ENCODE measurements at places on chromosomes 16 and 17.

GRCh38 chr17:45380991-45381390 lies 51.7 kb downstream of the ARHGAP27 start:
- no peak for DNase-seq

DNA sequence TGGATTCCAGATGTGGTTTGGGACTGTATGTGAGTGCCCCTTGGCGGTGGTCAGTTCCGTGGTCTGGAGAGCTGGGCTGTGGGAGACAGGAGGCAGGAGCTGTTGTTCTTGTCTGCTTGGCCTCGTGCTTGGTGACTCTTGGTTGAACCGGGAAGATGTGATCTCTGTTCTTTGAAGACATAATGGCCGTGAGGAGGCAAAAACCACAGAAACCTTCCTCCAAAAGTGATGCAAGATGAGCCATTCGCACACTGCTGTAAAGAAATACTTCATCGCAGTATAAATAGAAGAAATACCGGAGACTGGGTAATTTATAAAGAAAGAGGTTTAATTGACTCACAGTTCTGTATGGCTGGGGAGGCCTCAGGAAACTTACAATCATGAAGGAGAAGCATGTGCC lies 128.8 kb downstream of the RAP1GAP2 start:
- no peak for DNase-seq

- no peak for DNase-seq
Observed at GRCh38 chr17:53499277-53499676, 323.4 kb upstream of the KIF2B start.

- DNase-seq: no peak
Observed at GRCh38 chr16:23188911-23189310, 6.4 kb downstream of the SCNN1G start.

DNA sequence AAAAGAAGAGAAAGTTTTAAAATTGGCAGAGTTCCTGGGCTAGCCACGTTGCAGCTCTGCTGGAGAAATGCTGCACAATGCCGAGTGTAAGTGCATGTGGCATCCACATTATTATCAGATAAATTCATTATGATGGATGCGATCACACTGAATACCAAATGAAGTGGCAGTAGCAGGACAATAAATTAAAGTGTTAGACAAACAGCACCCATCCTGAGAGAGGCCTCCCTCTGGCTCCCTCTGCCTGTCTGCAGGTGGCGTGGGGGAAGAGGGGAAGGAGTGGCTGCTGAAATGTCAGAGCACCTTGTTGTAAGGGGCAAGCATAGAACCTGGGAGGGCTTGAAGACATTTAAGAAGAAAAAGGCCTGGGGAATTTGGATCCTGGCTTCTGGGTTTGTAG lies 324.1 kb downstream of the HAPSTR1 start:
- DNase-seq: no peak

DNA sequence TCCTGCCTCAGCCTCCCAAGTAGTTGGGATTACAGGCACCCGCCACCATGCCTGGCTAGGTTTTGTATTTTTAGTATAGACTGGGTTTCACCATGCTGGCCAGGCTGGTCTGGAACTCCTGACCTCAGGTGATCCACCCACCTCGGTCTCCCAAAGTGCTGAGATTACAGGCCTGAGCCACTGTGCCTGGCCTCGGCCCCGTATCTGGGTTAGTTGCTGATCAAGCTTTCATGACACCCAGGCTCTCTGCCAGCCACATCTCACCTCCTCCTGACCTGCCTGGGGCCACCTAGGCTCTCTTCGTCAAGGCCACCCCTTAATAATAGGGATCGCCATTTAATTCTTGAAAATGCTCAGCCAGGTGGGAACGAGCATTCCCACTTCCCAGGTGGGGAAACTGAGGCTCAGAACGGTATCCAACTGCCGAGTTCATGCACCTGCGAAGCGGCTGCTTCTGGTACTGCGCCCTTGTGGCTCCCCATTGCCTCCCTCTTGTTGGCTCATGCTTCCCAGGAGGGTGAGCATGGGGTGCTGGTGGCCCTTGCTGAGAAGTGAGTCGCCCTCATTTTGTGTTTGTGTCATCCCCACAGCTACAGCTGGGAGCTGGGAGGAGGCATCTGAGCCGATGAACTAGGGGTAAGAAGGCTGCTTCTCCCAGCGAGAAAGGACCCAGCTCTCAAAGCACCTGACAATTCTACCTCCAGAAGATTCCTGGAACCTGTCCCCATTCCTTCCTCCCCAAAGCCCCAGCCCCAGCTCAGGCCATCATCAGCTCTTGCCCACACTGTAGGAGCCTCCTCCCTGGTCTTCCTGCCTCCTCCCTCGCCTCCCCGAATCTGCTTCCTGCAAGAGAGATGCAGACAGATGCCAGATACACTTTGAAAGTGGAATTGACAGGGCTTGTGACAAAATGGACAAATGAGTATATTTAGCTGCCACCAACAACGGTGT lies 17.3 kb upstream of the SNN start:
- no peak for DNase-seq

GRCh38 chr16:35908942-35909341 lies 2449.5 kb downstream of the TP53TG3F start:
- DNase-seq: no peak

DNA sequence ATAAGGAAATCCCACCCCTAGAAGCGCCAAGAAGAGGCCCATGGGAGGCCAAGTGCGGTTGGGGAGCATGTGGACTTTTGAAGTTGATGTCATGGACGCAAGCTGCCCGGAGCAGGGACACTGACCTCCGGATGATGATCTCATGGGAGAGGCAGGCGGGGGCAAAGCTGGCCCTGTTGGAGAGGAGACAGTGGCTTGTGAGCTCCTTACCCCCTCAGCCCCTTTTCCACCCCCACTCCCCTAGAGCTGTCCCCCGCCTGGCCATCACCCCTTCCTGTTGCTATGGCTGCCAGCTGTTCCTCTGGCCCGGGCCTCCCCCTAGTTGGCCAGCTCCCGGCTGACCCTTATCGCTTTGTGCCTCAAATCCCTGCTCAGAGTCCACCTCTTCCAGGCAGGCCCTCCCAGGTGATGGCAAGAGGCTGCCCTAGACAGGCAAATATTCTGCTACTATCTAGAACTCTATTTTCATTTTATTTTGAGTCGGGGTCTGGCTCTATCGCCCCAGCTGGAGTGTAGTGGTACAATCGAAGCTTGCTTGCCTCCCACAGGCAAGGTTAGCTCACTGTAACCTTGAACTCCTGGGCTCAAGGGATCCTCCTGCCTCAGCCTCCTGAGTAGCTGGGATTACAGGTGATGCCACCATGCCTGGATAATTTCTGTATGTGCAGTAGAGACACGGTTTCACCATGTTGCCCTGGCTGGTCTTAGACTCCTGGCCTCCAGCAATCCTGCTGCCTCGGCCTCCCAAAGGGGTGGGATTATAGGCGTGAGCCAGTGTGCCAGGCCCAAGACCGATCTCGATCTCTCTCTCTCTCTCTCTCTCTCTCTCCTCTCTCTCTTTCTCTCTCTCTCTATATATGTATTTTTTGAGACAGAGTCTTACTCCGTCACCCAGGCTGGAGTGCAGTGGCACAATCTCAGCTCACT lies 6.6 kb downstream of the NOTUM start:
- DNase-seq: no peak

Data from left lobe of liver (tissue), 2 donors.